ENCODE measurements at places on chromosomes 2 and 18.

DNA sequence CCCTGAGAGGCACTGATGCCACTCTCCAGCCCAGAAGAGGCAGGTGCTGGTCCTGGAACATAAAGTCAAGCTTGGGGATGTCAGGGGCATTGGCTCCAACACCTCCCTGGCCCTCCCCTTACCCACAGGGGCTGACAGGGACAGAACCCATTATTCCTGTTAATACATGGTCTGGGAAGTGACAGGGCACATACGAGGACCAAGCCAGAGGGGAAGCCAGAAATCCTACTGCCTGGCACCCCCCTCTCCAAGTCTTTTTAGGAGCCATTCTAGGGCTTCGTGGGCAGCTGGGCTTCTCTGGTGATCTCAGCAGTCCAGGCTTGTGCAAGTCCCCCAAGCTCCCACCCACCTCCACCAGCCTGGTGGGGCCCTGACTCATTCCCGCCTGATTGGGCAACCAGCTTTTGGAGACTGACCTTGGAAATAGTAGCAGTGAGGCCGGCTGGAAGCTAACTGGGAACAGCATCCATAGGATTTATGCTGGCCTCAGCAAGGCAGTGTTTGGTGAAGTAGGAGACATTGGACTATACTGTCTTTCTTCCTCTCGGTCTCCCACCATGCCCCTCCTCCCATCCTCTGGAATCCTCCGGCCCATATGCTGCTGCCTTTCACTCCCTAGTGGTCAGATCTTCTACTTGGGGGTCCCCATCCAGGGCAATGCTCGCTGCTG lies 86.4 kb upstream of the HK2 start:
- no peak for DNase-seq

DNA sequence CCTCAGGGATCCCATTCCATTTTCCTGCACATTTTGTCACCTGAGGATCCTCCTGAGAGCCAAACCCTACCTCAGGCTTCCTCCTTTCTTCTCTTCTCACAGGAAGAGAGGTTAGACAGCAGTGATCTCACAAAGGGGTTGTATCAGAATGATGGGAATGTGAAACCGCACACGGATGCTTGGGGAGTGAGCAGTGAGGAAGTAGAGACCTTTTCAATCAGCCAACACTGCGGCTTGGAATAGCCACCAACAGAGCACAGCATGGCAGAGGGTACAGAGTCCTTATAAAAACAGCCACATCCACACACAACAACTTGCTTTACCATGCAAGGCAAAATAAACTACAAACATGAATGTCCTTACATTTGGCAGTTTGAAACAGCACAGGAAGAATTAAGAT lies 8.7 kb downstream of the TMEM182 start:
- DNase-seq, result no peak

DNA sequence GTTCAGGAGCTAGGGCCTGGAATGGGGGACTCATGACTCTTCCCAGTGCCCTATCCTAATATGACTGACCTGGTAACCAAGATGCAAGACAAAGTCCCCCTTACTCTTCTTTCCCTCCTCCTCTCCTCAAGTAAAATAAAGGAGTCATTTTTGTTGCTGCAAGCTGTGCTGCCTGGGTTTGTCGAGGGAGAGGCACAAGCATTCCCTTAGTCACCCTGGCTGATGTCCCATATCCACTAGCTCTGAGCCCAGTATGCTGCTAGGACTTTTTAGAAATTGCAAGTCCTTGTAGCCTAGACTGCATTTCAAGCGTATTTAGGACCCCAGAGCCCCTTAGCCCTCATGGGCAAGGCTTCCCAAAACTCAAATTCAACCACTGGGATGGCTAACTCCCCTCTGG lies 338.5 kb upstream of the SETBP1 start:
- no peak for DNase-seq

DNA sequence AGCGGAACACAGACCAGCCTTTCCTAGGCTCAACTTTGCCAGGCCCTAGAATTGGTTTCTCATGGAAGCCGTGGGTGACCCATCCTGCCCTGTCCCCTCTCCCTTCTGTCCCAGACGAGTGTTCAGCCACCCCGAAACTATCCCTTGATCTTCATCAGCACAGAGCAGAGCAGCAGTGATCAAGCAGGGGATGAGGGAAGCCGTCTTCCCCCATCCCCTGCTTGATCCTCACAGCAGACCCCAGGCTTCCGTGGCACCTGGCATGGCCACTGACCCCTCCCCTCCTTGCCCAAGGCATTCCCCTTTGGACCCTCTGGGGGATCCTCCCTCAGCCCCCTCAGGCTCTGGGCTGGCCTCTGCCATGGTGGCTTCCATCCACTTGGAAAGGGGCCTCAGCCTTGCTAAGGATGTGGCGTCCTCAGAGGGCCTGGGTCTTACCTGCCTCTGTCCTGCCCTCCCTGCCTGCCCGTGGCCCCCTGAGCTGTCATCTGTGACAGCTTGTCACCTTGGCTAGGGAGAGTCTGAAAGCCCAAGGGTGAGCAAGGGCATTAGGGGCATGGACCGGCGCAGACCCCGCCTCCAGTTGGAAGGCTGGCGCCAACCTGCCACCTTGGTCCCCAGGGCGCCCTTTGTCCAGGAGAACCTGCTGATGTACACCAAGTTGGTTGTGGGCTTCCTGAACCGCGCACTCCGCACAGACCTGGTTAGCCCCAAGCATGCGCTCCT lies 10.4 kb upstream of the CCDC74A start:
- DNase-seq, result no peak

DNA sequence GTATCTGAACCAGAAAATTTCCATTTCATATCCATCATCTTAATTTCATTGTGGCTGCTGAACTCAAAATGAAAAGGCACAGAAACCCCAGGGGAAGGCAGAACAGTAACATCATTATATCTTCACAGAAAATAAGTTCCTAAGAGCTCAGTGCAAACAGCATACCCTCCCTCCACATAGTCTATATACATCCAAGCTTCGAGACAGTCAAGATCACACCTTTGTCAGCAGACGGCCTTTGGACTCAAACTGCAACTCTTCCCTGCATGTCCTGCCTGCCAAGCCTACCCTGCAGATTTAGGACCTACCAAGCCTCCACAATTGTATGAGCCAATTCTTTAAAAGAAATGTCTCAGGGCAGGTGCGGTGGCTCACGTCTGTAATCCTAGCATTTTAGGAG lies 502.1 kb downstream of the SUCLG1 start:
- no peak for DNase-seq

DNA sequence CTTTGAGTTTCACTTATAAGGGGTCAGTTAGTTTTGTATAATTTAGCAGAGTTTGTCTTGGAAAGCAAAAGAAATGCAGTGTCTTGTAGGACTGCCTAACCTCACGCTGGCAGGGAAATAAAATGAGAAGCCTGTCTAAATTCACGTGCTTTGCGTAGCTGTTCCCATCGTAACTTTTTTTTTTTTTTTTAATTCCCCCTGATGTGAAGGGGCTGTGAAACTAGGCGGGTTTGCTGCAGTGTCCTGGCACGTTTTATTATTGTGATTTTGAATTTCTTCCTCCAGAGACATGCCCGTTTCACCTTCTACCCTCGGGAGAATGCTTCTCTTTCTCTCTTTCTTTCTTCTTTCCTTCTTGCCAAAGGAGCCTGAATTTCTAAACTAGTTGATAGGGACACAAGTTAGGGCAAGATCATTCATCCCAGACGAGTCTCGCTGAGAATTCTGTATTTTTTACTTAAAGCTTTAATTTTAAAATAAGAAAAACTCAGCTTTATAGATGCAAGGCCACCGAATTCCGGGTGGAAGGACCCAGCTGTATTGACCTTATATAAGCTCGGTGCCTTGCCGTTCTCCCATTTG lies 2.3 kb downstream of the MEIS1 start:
- no peak for DNase-seq

DNA sequence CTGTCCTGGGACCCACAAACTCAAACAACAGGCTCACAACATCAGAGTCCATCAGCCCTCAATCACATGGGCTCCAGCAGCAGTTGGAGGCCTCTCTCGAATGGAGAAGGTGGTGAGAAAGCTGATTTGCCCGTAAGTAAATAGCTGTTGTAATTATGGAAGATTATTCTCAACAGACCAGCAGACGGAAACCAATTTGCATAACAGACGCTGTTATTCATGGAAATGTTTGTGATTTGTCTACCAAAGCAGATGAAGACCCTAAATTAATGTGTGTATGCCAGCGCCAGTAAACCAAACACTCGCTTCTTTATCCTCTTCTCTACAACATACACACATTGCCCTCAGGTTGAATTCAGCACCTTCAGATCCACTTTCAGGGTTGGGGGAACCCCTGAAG lies 23.4 kb upstream of the GALNT14 start:
- no peak for DNase-seq

DNA sequence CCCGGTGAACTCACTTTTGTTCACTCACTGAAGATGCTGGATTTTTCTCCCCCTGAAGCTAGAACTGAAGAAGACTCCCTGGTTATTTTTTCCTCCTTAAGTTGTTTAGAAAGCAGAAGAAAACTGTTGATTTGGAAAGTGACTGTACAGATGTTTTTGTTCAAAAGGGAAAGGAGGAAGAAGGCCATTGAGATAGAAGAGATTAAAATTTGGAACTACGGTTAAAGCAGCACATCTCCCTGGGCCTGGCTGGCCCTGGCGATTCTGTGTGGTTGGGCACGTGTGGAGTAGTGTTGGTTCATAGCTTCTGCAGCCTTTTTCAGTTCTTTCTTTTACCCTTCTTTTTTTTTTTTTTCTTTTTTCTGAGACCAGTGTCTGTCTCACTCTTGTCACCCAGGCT lies 109.2 kb downstream of the MAP4K4 start:
- no peak for DNase-seq

DNA sequence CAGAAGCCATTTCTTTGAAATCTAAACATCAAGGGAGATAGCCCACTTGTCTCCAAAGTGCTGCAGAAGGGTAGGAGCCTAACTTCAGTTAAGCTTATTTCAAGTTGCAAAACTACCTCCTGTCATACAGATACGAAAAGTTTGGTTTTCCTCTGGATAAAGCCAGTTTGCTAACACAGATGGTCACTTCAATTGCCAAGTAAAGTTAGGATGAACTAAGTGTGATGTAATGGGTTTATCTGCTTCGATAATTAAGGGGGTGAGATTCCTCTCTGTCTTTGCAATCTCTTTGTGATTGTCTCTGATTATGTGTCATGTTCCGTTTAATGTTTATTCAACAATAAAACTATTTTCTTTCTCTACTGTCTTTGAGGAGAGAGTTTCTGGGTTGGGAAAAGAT lies 156.4 kb downstream of the SLC39A10 start:
- peak; percentile 7 for DNase-seq

GRCh38 chr2:223786943-223787342 lies 50.4 kb downstream of the AP1S3 start:
- DNase-seq, result no peak

DNA sequence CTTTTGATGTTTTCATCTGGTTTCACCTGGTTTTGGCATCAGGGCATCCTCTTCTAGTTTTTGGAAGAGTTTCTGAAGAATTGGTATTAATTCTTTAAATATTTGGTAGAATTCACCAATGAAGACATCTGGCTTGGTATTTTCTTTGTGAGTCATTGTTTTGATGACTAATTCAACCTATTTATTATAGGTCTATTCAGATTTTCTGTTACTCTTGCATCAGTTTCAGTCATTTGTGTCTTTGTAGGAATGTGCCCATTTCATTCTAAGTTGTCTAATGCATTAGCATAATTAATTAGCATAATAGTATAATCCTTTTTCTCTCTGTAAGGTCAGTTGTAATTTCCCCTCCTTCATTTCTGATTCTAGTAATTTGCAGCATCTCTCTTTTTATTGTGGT lies 8.0 kb downstream of the GNLY start:
- DNase-seq, result no peak

GRCh38 chr2:176205126-176205525 lies 16.7 kb downstream of the HOXD1 start:
- no peak for DNase-seq

GRCh38 chr2:10171006-10171800 lies 48.7 kb downstream of the RRM2 start:
- no peak for DNase-seq

DNA sequence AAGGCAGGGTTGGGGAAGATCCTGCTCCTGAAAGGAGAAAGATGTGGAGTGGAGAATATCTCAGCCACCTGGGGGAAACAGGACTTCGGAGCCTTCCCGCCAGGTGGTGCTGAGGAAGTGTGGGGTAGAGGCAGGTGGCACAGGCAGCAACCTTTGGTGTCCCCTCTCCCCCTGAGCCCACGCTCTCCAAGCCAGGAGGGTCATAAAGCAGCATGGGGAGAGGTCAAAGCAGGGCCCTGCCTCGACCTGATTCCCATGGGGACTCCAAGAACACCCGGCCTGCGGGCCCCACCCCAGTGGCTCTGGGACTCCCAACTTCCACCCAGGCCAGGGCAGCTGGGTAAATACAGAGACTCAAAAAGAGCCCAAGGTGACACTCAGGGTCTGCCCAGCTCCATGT lies 54.3 kb upstream of the SLC66A3 start:
- no peak for DNase-seq

DNA sequence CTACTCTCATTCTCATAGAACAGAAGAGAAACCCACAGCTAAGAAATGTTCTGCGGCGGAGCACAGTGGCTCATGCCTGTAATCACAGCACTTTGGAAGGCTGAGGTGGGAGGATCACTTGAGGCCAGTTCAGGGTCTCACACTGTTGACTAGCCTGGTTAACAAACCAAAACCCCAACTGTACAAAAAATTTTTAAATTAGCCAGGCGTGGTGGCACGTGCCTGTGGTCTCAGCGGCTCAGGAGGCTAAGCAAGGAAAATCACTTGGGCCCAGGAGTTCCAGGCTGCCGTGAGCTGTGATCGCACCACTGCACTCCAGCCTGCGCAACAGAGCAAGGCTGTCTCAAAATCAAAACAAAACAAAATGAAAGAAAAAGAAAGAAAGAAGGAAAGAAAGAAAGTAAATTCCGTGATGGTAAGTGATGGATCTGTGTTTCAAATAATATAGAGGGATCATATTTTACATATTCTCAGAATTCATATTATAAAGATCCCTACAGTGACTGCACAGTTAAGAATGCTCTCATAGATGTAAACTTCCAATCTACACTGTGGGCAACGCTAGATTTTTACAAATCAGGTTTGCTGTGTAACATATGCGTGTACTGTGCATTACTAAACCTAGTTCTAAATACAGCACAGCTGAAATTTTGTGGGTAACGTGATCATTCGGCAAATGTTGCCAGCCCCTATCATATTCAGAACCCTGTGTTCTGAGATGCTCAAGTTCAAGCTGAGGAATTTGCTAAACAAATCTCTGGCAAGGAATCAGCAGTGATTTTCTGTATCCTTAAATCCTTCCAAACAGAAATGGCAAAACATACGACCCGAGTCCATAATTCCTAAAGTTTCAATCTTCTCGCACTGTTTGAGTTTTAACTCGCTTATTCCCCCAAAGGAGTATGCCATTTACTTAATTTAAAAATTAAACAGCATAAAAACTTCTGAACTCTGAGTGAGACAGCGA lies 1.2 kb upstream of the RAB12 start:
- DNase-seq, result no peak

Measured in NCI-H446 (cell line).